WERI-Rb-1 (cell line): ENCODE measurements at places on chromosomes 4 and X.

DNA sequence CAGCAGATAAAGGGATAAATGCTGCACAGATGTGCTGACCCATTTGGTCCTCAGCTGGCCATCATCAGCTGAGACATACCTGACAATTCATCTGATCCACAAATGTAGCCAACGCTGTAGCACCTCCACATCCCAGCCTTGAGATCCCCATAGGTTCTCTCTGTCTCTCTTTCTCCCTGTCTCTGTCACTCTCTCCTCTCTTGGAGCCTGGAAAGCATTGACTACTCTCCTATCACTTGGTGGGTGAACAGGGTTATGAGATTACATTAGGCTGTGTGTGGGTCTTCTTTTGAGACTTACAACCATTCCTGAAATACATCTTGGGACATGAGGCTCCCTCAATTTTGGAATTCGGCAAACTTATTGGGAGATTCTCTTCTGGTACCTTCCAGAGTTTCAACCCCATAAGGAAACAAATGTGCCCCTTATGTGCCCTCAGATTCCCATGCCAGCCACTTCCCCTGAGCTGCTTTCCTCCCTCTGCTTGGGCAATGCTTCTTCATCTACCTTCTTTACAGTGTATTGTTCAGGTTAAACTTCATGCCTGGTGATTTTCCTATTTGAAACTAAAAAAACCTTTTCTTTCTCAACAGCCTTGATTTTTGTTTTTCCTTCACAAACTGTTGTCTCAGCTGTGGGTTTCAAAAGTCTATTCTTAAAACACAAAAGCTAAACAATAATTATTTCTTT is 29.1 kb upstream of the FGF2 start:
- no peak for DNase-seq

- no peak for DNase-seq
Observed at GRCh38 chr4:180423712-180424057, 1819.5 kb upstream of the TENM3 start.

GRCh38 chr4:74364256-74364651 is 691 bp upstream of the EREG start:
- DNase-seq: no peak

DNA sequence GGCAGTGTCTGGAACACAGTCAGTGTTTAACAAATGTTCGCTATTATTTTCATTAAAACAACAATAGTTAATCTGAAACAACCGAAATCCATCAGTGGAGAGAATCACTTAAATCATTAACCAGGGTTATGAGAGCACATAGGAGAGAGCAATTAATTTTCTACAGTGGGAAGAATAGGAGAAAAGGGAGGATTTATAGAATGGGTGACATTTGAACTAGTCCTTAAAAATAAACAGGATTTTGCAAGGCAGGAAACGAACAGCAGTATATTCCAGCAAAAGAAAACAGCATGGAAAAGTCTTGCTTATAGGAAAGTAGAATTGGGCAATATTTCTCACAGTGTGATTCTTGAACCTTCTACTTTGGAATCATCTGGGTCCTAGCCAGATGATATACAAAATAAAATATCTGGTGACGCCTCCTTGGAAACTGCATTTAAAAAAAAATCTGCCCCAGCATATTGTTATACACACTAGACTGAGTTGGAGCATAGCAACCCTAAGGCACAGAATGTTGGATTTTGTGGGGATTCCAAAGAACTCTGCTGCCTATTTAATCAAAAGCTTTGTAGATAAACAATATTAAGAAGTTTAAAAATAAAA is 56.1 kb downstream of the INTS12 start:
- DNase-seq: no peak

DNA sequence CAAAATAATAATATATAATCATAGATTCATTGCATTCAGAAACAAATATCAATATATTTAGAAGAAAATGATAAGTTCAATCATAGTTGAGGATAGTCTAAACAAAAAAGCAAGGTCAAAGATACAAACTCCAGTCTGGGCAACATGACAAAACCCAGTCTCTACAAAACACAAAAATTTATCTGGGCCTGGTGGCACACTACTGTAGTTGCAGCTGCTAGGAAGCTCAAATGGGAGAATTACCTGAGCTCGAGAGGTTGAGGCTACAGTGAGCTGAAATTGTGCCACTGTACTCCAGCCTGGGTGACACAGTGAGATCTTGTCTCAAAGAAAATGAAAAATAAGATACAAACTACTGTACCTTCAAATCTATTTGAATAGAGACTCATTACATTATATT is 52.7 kb upstream of the ANXA10 start:
- no peak for DNase-seq

- DNase-seq: no peak
Observed at GRCh38 chr4:55458164-55458563, 62.4 kb downstream of the TMEM165 start.

DNA sequence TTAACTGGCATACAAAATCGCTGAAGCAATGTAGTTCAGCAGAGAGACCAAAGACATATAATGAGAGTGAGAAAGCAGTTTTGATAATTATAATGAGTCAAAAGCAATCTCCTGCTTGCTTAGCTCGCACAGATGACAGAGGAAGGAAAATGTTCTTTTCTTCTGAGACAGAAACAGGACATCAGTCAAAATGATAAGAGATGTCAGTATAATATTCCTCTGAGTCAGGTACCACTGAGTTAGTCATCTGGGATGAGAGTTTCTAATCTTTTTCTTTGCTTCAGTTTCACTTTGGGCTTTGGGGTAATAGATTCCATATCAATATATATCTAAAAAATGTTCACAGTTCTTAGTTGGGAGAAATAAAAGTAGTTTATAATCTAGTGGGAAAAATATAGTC is 387.2 kb downstream of the PCDH7 start:
- no peak for DNase-seq

DNA sequence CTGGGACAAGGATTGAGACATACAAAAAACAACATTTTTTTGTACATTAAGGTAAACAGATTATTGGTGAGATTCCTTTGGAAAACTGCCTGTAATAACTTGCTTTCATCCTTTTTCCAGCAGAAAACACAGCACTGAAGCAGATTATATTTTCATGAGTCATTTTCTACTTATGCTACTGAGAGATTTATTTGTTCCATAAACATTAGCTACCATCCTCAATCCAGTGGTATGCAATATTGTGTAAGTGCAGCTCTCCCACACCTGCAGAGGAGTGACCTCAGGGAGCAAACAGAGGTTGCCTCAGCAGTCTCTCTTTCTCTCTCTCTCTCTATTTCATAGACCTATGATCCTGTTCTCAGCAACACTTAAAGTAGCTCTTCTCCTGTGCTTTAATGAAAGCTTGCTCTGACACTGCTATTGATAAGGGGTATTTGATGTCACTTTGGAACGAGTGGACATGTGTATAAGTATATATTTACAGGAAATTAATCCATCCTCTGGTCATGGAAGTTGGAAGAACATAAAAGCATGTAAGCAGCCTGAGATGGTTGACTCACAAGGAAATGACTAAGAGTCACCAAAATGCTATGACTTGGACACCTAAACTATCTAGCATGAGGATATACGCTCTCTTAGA is 163.7 kb upstream of the SPANXC start:
- DNase-seq: no peak

GRCh38 chrX:41122664-41123257 is 37.5 kb downstream of the USP9X start:
- DNase-seq: no peak

DNA sequence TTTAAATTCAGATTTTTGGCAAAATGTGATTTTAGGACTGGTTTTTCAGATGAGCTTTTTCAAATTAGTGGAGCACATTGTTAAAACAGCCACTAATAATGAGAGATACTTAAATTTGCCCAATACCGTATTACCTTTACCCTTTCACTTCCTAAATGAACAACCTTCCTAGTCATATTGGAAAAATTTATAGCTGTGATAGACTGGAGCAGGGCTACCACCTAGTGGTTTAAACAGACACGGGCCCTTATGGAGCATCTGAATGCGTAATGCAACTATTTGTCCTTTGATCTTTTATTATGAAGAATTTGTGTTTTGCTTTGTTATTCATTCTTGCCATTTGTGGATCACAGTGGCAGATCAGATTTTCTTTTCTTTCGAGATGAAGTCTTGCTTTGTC is 72.7 kb downstream of the KDM6A start:
- no peak for DNase-seq

GRCh38 chrX:111652719-111653118 is 28.3 kb upstream of the ALG13 start:
- no peak for DNase-seq

DNA sequence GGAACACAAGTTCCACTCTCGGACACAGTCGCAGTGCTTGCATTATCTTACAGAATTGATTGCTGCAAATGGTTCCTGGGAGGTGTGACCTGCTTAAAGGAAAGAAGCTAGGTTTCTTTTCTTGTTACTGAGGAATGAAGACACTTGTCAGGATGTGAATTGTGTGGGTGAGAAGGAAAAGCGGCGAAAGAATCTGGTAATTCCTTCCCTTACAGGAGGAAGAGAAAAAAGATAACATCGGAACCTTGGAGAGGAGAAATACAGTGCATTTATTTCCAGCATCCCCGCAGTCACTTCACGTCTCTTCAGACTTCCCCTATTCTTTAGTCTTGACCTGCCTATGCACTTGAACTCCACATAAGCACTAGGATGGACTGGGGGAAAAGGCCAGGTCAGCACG is 389 bp upstream of the CCSER1 start:
- no peak for DNase-seq

DNA sequence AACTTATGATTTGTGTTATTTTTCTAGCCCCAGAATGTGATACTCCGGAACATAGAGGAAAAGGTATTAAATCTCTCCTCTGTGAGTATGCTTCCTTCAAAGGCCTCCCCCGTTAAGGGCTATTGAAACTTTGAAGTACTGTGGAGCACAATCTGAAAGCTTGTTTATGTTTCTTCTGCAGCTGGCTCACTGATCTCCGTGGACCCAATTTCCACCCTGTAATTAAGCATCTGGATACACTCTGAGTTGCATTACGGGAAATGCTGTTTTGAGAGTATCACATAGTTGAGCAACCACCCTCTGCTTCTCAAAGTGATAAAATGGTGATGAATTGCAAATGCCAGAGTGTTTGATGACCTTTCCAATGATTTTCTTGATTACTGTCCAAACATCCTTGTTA is 296.8 kb upstream of the PABPC5 start:
- DNase-seq: no peak

DNA sequence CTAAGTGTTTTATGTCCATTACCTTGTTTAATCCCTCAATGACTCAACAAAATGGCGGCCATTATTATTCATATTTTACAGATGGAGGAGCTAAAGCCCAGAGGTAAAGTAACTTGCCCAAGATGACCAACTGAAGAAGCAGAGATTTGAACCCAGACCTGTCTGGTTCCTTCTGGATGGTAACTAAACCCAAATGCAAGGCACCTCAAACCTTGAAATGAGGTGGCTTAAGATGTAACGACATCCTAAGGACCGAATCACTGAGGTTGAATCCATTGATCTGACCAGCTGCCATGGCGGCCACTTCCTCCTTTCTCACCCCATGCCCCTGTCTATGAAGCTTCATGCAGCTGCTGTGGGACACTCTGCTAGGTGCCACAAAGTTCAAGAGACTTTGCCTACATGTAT is 932 bp downstream of the TLR10 start:
- no peak for DNase-seq

DNA sequence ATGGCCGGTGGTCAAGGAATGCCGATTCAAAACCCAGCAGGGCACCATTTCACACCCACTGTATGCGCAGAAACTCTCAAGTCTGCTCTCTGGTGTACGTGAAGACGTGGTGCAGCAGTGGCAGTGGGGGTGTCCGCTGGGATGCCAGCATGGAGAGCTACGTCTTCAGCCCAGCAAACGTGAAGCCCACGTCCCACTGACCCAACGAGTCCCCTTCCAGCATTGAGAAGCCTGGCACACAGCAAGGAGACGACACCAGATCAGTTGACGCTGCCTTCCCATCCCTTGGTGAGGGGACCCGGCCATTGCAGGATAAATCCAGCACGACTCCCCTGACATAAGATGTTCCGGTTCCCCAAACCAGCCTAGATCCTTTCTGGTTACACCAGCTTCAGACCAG is 2.2 kb upstream of the PLXNB3 start:
- peak; percentile 27 for DNase-seq
